Hepatocyte (in vitro differentiated cells): ENCODE measurements at places on chromosomes 11 and 22.

GRCh38 chr22:39545386-39546365 lies 13.1 kb upstream of the RPS19BP1 start:
- DNase-seq, result peak; percentile 77
- no peaks in the 10 kb centered on the region for H3K4me1 ChIP-seq
- no peak overlapping the region for H3K27ac ChIP-seq
- no peak overlapping the region for H3K4me3 ChIP-seq

DNA sequence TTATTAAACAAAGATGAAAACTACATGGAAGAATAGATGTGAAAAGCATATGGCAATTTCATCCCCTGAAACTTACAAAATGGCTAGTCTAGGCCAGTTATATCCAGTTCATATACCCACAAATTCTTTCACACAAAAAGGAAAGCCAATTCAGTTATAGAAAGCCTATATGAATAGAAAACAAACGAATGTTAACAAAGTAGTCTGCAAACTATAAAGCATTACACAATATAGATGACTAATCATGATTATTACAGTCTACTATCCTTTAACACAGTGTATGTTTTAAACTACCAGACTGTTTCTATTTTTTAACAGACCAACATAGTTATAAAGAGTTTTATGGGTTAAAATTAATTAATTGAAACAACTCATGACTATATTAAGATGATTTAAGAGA lies 12.1 kb downstream of the DCUN1D5 start:
- no peak overlapping the region for H3K4me3 ChIP-seq
- H3K27me3 ChIP-seq, result no peaks in the 10 kb centered on the region
- no peak for DNase-seq

GRCh38 chr11:364991-365725 lies 4.1 kb upstream of the B4GALNT4 start:
- DNase-seq, result no peak
- H3K4me1 ChIP-seq, result peaks cover 5% of the 10 kb centered on the region
- no peak overlapping the region for H3K27ac ChIP-seq
- H3K36me3 ChIP-seq, result no peaks in the 10 kb centered on the region
- no peaks in the 10 kb centered on the region for H3K27me3 ChIP-seq

GRCh38 chr11:64881476-64881875 lies 3.1 kb upstream of the EHD1 start:
- no peak overlapping the region for H3K4me3 ChIP-seq
- H3K27ac ChIP-seq, result no peak overlapping the region
- DNase-seq, result no peak
- H3K4me1 ChIP-seq, result peaks cover 23% of the 10 kb centered on the region
- H3K36me3 ChIP-seq, result no peaks in the 10 kb centered on the region

DNA sequence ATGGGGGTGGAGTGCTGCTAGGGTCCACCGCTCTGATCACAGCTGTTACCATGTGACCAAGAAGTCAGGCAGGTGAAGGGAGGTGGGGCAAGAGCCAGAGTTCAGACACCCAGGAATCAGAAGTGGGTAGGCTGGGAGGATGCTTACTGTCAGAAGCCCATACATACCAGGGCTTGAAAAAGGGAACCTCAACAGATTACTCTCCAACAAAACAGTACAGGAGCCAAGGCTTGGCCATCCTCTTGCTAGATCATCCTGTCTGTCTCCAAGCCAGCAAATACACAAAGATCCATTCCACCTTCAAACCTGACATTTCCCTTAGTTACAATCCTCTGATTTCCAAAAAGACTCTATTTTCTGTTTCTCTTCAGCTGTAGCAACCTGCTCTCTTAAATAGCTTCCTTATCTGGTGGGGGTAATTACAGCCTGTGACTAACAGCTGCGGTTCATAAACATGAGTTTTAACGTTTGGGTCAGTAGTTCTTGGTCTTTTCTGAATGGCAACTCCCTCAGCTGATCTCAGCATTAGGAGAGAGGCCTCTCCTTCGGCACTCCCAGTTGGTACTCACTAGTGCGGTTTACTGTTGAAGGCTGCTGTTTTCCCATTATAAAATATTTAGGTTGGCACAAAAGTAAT lies 31.1 kb upstream of the WT1 start:
- no peak overlapping the region for H3K4me3 ChIP-seq
- no peaks in the 10 kb centered on the region for H3K36me3 ChIP-seq
- no peak overlapping the region for H3K27ac ChIP-seq
- H3K27me3 ChIP-seq, result no peaks in the 10 kb centered on the region

GRCh38 chr11:16357775-16358174 lies 1.4 kb upstream of the SOX6 start:
- no peaks in the 10 kb centered on the region for H3K36me3 ChIP-seq
- peak overlapping the region; percentile 34 for H3K27ac ChIP-seq
- no peak overlapping the region for H3K4me3 ChIP-seq
- no peaks in the 10 kb centered on the region for H3K27me3 ChIP-seq

- no peak for DNase-seq
- no peaks in the 10 kb centered on the region for H3K27me3 ChIP-seq
- no peak overlapping the region for H3K4me3 ChIP-seq
- no peaks in the 10 kb centered on the region for H3K36me3 ChIP-seq
Observed at GRCh38 chr11:3836903-3837302, 3.9 kb downstream of the RHOG start.

- H3K4me3 ChIP-seq, result no peak overlapping the region
- no peak overlapping the region for H3K27ac ChIP-seq
Observed at GRCh38 chr11:115051938-115052590, 373.7 kb downstream of the NXPE2 start.

GRCh38 chr22:37749831-37750595 lies 53.2 kb downstream of the TRIOBP start:
- peak overlapping the region; percentile 97 for H3K27ac ChIP-seq
- no peak for DNase-seq
- H3K4me1 ChIP-seq, result peaks cover 63% of the 10 kb centered on the region
- no peak overlapping the region for H3K4me3 ChIP-seq
- no peaks in the 10 kb centered on the region for H3K36me3 ChIP-seq

- H3K27me3 ChIP-seq, result peaks cover 3% of the 10 kb centered on the region
- H3K36me3 ChIP-seq, result no peaks in the 10 kb centered on the region
- no peak overlapping the region for H3K4me3 ChIP-seq
- H3K27ac ChIP-seq, result no peak overlapping the region
- peaks cover 3% of the 10 kb centered on the region for H3K4me1 ChIP-seq
- DNase-seq, result no peak
Observed at GRCh38 chr11:64015935-64016845, 19.5 kb upstream of the FLRT1 start.

- no peaks in the 10 kb centered on the region for H3K4me1 ChIP-seq
- H3K36me3 ChIP-seq, result no peaks in the 10 kb centered on the region
- no peak overlapping the region for H3K4me3 ChIP-seq
- no peak overlapping the region for H3K27ac ChIP-seq
- no peaks in the 10 kb centered on the region for H3K27me3 ChIP-seq
Observed at GRCh38 chr11:9708544-9708943, 44.7 kb downstream of the SWAP70 start.

- H3K27me3 ChIP-seq, result no peaks in the 10 kb centered on the region
- H3K4me1 ChIP-seq, result no peaks in the 10 kb centered on the region
- H3K36me3 ChIP-seq, result no peaks in the 10 kb centered on the region
- no peak overlapping the region for H3K27ac ChIP-seq
- H3K4me3 ChIP-seq, result no peak overlapping the region
- DNase-seq, result no peak
Observed at GRCh38 chr11:14756349-14756748, 112.7 kb downstream of the PDE3B start.

DNA sequence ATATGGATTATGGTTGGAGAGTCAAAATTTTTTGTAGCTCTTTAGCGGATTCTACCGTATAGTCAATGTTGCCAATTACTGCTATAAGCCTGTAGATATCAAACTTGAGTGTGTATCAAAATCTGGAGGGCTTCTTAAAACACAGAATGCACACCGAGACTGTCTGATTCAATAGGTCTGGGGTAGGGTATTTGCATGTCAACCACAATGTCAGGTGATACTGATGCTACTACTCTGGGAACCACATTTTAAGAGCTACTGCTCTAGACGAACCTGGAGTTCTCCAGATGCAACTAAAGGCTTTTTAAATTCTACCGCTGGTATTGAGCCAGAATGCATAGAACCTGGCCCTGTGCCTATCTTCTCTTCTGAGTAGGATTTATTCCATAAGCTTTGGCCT lies 15.8 kb upstream of the MS4A4A start:
- no peaks in the 10 kb centered on the region for H3K27me3 ChIP-seq
- no peaks in the 10 kb centered on the region for H3K36me3 ChIP-seq
- H3K4me3 ChIP-seq, result no peak overlapping the region
- H3K27ac ChIP-seq, result no peak overlapping the region
- H3K4me1 ChIP-seq, result no peaks in the 10 kb centered on the region
- DNase-seq, result no peak

GRCh38 chr11:111440416-111441205 lies 61.5 kb upstream of the POU2AF1 start:
- H3K27ac ChIP-seq, result no peak overlapping the region
- peaks cover 4% of the 10 kb centered on the region for H3K4me1 ChIP-seq
- H3K4me3 ChIP-seq, result no peak overlapping the region
- no peak for DNase-seq
- H3K36me3 ChIP-seq, result no peaks in the 10 kb centered on the region
- H3K27me3 ChIP-seq, result no peaks in the 10 kb centered on the region

- H3K27me3 ChIP-seq, result peaks cover 20% of the 10 kb centered on the region
- peak within 1 kb of the TSS; percentile 69 for H3K4me3 ChIP-seq
- peak within 1 kb of the TSS; percentile 17 for H3K27ac ChIP-seq
- peaks cover 7% of the 10 kb centered on the region for H3K4me1 ChIP-seq
- no peaks in the 10 kb centered on the region for H3K36me3 ChIP-seq
Observed at GRCh38 chr11:130448416-130449309, at the start of gene ADAMTS15. Gene ADAMTS15 (plus strand): TSS chr11:130448645. CDS start chr11:130448974, 329 bp downstream.

DNA sequence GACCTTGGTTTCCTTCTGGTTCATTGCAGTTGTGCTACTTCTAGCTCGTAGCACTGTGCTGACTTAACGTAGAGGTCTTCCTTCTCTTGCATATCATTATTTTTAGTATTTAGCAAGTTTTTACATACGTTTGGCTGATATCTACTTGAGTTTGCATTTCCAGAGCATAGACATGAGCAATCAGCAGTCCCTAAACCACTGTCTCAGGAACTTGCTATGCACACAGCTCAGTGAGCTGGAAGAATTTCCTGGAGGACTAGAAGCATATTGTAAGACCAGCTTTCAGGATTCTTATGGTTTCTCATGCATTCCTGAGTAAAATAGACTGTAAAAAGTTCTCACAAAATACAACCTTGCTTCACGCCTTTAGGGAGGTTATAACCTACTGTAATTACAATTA lies 226.7 kb upstream of the PDGFD start:
- H3K4me1 ChIP-seq, result no peaks in the 10 kb centered on the region
- H3K27me3 ChIP-seq, result no peaks in the 10 kb centered on the region
- no peaks in the 10 kb centered on the region for H3K36me3 ChIP-seq
- DNase-seq, result no peak

DNA sequence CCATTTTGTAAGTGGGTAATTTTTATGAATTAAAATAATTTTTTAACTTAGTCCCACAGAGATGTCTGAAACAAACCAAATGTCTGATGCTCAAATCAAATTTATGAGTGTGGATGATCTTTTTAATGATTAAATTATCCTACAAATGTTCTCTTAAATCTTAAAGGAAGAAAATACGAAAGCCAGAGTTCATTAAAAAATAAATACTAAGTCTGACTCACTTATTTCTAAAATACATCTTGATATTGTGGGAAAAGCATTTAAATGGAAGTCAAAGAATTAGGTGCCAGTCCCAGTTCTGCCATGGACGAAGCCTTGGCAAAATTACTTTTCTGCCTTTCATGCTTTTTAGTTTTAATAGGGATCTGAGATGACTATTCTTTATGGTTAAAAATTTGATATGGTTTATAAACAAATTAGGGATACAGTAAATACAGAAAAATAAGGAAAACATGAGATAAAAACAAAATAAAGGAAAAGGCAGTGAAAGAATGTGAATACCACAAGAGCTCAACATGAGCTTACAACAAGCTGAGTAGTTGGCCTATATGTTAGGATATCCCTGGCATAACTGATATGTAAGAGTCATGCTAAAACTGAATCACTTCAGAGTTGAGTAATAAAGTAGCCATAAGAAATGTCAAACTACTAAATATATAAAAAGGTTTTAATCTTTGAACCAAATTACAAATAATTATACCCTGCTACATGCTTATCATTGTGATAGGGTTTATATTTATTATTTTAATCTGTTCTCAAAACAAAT lies 9.2 kb downstream of the CCDC34 start:
- no peak overlapping the region for H3K4me3 ChIP-seq
- no peak overlapping the region for H3K27ac ChIP-seq
- H3K27me3 ChIP-seq, result no peaks in the 10 kb centered on the region

- DNase-seq, result no peak
- H3K36me3 ChIP-seq, result no peaks in the 10 kb centered on the region
- H3K27ac ChIP-seq, result no peak overlapping the region
- H3K27me3 ChIP-seq, result no peaks in the 10 kb centered on the region
- peaks cover 4% of the 10 kb centered on the region for H3K4me1 ChIP-seq
Observed at GRCh38 chr22:35369996-35370395, 10.9 kb upstream of the HMOX1 start.

DNA sequence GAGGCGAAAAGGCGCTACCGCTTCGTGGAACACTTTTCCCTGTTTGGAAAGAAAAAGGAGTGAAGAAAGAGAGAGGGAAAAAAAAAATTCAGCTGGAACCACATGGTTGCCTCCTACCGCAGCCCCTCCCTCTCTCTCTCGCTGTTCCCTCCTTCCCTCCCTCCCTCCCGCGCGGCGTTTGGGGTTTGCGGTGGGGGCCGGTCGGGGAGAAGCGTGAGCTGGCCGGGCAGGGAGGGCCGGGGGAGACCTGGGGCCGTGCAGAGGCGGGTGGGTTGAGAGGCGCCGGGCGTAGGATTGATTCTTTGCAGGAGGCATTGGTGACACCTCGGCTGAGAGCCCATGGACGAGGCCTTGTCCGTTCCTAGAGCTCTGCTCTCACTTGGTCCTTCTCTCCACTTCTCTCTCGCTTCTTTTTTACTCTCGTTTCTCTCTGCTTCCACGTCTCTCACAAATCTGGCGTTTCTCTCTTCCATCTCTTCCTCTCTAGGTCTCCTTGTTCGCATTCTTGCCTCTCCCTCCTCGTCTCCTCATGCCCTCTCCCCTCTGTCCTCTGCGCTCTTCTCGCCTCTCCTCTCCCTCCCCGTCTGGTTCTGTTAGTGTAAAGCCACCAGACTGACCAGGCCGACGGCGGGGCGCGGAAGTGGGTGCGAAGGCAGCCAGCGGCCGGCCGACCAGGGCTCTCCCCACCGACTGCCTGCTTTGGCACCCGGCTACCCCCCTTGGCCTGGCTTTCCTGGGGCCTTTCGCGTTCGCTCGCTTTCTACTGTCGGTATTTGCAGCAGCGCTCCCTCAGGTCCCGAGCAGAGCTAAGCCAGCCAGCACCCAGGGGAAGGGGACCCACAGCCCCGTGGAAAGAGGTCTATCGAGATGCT lies at the start of gene CLMP:
Gene CLMP, minus strand, starts transcription at position 61 of the 872 bp plus-strand sequence. CDS start 308 bp downstream, outside the sequence.
- H3K4me3 ChIP-seq, result peak within 1 kb of the TSS; percentile 74
- H3K27ac ChIP-seq, result peak within 1 kb of the TSS; percentile 96
- peaks cover 36% of the 10 kb centered on the region for H3K27me3 ChIP-seq
- peak; percentile 81 for DNase-seq
- H3K4me1 ChIP-seq, result peaks cover 23% of the 10 kb centered on the region

GRCh38 chr11:124460459-124460858 lies 15.0 kb upstream of the OR8B8 start:
- no peak overlapping the region for H3K27ac ChIP-seq
- H3K4me3 ChIP-seq, result no peak overlapping the region
- DNase-seq, result no peak
